ENCODE measurements at places on chromosomes 5 and 9. TPM values are rescaled to one million over a fixed set of nuclear protein-coding genes. Genes with fewer than 3 reads are reported as not detected.

TLR4 gene
- 0.05 TPM for total RNA-seq

SLC36A3 gene
- total RNA-seq: not detected

IGFBPL1 gene
- 36.7 TPM for total RNA-seq

QRFP gene
- total RNA-seq: not detected

PTTG1 gene
- 270 TPM for total RNA-seq

F2RL1 gene
- total RNA-seq: 38.9 TPM

BTNL3 gene
- total RNA-seq: not detected

TERT gene
- 40.4 TPM for total RNA-seq

CARTPT gene
- total RNA-seq: not detected

PLEKHG4B gene
- 51.4 TPM for total RNA-seq

SPATA31D4 gene
- total RNA-seq: not detected

TMEM215 gene
- 0.34 TPM for total RNA-seq

MLANA gene
- total RNA-seq: not detected

EEIG1 gene
- total RNA-seq: 66.4 TPM

ANKRD18B gene
- 11.0 TPM for total RNA-seq

TTC16 gene
- not detected for total RNA-seq

- no peaks in the 10 kb centered on the region for H3K27me3 ChIP-seq
- DNase-seq: no peak
- peaks cover 3% of the 10 kb centered on the region for H3K36me3 ChIP-seq
Observed at GRCh38 chr9:112360047-112360804, 19.7 kb upstream of the HSDL2 start.

DNA sequence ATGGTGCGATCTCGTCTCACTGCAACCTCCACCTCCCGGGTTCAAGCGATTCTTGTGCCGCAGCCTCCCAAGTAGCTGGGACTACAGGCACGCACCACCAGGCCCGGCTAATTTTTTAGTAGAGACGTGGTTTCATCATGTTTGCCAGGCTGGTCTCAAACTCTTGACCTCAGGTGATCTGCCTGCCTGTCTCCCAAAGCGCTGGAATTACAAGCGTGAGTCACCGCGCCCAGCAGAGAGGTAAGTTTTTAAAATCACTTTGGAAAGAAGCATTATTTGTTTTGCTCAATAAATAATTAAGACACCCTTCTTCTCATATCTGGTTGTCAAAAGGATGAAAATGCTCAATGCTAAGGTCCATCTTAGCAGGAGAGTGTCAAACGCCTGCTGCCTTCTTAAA, 48.5 kb upstream of the STXBP1 start:
- peaks cover 39% of the 10 kb centered on the region for H3K4me1 ChIP-seq
- no peaks in the 10 kb centered on the region for H3K27me3 ChIP-seq
- H3K27ac ChIP-seq: no peak overlapping the region

DNA sequence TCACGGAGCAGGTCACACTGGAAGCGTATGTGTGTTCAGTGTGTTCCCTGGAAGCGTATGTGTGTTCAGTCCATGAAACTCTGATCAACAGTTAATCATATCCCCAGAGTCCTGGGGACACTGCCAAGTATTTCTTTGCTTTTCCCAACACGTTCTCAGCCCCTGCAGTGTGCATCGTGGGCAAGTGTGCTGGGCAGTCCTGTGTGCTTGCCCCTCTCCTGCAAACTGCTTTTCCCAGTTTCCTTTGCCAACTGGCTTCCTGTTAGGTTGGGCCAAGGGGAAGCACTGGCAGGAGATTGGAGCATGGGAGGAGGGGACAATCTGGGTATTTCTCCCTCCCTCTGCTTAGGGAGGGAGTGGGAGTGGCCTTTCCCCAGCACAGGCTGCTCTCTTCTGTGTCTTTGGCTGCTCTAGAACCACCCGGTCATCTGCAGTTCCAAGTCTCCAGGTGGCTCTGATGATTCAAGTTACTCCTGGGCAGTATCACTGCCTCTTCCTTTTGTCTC, 36.8 kb upstream of the NEK6 start:
- no peaks in the 10 kb centered on the region for H3K4me1 ChIP-seq
- no peak for DNase-seq
- H3K27me3 ChIP-seq: no peaks in the 10 kb centered on the region

DNA sequence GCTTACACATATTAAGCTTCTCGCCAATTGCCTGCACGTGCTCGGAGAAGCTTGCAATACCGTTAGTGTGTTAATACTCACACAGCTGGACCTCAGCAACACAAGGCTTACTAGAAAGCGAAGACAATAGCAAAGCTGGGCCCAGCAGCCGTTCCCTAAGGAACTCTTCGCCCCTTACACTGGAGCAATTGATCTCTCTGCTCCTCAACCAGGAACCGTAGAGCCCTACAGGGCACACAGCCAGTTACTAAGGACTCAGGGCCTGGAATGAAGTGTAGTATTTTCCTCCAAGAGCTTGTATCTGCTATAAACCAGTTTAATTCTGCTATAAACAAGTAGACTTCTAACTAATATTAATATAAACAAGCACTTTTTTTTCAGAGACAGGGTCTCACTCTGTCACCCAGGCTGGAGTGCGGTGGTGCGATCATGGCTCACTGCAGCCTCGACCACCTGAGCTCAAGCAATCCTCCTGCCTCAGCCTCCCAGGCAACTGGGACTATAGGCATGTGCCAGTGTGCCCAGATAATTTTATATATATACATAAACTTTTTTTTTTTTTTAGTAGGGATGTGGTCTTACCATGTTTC, 67.0 kb upstream of the SIMC1 start:
- H3K4me1 ChIP-seq: peaks cover 21% of the 10 kb centered on the region
- no peak overlapping the region for H3K4me3 ChIP-seq
- peaks cover 75% of the 10 kb centered on the region for H3K27me3 ChIP-seq
- H3K27ac ChIP-seq: no peak overlapping the region
- no peak for DNase-seq

DNA sequence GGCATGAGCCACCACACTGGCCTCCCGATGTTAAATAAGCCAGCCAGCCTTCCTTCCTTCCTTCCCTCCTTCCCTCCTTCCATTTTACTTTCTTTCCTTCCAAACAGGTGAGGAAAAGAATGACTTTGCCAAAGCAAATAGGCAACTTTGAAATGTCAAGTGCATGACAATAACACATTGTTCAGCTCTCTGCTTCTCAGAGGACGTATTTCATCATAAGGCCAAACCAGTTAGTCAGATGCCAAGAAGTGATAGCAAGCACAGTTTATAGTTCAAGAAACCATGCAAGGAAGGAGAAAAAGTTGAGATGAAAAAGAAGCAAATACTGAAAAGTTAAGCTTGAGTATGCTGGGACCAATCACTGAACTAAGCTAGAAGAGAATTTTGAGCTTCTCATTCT, 29.5 kb downstream of the POU4F3 start:
- H3K4me3 ChIP-seq: no peak overlapping the region
- no peak for DNase-seq
- peaks cover 9% of the 10 kb centered on the region for H3K27me3 ChIP-seq
- no peaks in the 10 kb centered on the region for H3K36me3 ChIP-seq
- H3K27ac ChIP-seq: no peak overlapping the region
- H3K4me1 ChIP-seq: peaks cover 19% of the 10 kb centered on the region

- peaks cover 49% of the 10 kb centered on the region for H3K4me1 ChIP-seq
- no peak overlapping the region for H3K4me3 ChIP-seq
- H3K36me3 ChIP-seq: peaks cover 3% of the 10 kb centered on the region
- no peaks in the 10 kb centered on the region for H3K27me3 ChIP-seq
- peak overlapping the region; percentile 95 for H3K27ac ChIP-seq
- DNase-seq: peak; percentile 53
Observed at GRCh38 chr5:140402258-140403074, 833 bp downstream of the ANKHD1 start.

- H3K27me3 ChIP-seq: no peaks in the 10 kb centered on the region
- H3K4me3 ChIP-seq: no peak overlapping the region
- no peak for DNase-seq
- no peaks in the 10 kb centered on the region for H3K4me1 ChIP-seq
Observed at GRCh38 chr9:83569326-83569725, 31.1 kb upstream of the FRMD3 start.

- no peak overlapping the region for H3K27ac ChIP-seq
- H3K36me3 ChIP-seq: peaks cover 5% of the 10 kb centered on the region
- H3K4me1 ChIP-seq: no peaks in the 10 kb centered on the region
- no peak overlapping the region for H3K4me3 ChIP-seq
- DNase-seq: no peak
Observed at GRCh38 chr9:83574482-83574881, 36.3 kb upstream of the FRMD3 start.

GRCh38 chr5:100898504-100899346, 4.4 kb downstream of the ST8SIA4 start:
- no peak overlapping the region for H3K4me3 ChIP-seq
- H3K4me1 ChIP-seq: peaks cover 25% of the 10 kb centered on the region
- no peak for DNase-seq
- H3K36me3 ChIP-seq: no peaks in the 10 kb centered on the region

DNA sequence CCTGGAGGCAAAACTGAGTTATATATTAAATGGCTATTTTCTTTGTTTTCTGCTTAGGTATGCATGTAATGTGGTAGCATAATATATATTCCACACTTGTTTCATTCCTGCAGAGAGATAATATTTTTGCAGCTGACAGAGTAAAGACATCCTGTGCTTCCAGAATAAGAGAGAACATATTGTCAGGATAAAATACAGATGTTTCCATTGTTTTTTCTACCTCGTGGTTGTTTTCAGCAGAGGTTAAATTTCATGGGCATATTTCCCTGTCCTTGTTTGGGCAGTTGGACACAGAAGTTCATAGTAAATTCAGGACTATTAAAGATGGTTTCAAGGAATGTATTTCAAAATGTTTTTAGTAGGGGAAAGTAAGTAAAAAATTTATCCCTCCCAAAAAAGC, 47.6 kb upstream of the MEGF10 start:
- H3K27ac ChIP-seq: no peak overlapping the region
- H3K4me3 ChIP-seq: no peak overlapping the region
- H3K27me3 ChIP-seq: no peaks in the 10 kb centered on the region
- no peak for DNase-seq

DNA sequence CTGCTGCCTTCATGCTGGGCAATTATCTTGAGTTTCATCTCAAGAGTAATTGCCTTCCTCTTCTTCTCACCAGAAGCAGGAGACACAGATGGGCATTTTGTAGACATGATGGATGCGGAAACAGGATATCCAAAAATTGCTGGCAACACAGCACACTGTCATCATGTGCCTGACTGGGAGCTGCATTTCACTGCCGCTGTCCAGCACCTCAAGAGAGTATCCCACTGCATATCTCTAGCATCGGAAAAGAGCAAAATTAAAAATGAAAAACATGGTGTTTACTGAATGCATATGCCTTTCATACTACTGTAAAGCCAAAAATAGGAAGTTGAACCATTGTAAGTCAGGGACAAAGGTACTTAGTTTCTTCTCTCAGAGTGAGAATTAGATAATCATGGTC, 210.7 kb downstream of the MAN2A1 start:
- no peaks in the 10 kb centered on the region for H3K27me3 ChIP-seq
- DNase-seq: no peak
- no peak overlapping the region for H3K4me3 ChIP-seq
- H3K4me1 ChIP-seq: peaks cover 8% of the 10 kb centered on the region
- H3K27ac ChIP-seq: no peak overlapping the region

- H3K36me3 ChIP-seq: no peaks in the 10 kb centered on the region
- H3K4me3 ChIP-seq: peak overlapping the region; percentile 76
- peaks cover 66% of the 10 kb centered on the region for H3K4me1 ChIP-seq
- H3K27ac ChIP-seq: peak overlapping the region; percentile 15
Observed at GRCh38 chr5:88675168-88675707, 207.7 kb downstream of the MEF2C start.

- H3K27me3 ChIP-seq: no peaks in the 10 kb centered on the region
- no peak overlapping the region for H3K4me3 ChIP-seq
- H3K27ac ChIP-seq: no peak overlapping the region
- DNase-seq: peak; percentile 11
- no peaks in the 10 kb centered on the region for H3K36me3 ChIP-seq
Observed at GRCh38 chr9:26579056-26579455, 313.5 kb downstream of the CAAP1 start.

- H3K36me3 ChIP-seq: no peaks in the 10 kb centered on the region
- peaks cover 14% of the 10 kb centered on the region for H3K4me1 ChIP-seq
- H3K27me3 ChIP-seq: no peaks in the 10 kb centered on the region
Observed at GRCh38 chr9:133509179-133510083, 15.3 kb downstream of the MYMK start.

- peak overlapping the region; percentile 68 for H3K4me3 ChIP-seq
- H3K4me1 ChIP-seq: peaks cover 7% of the 10 kb centered on the region
- peaks cover 41% of the 10 kb centered on the region for H3K36me3 ChIP-seq
- H3K27ac ChIP-seq: no peak overlapping the region
Observed at GRCh38 chr9:131545786-131546335, 538 bp downstream of the PRRT1B start.

- H3K36me3 ChIP-seq: no peaks in the 10 kb centered on the region
- no peaks in the 10 kb centered on the region for H3K27me3 ChIP-seq
- no peak overlapping the region for H3K4me3 ChIP-seq
- H3K4me1 ChIP-seq: peaks cover 2% of the 10 kb centered on the region
Observed at GRCh38 chr5:59221769-59222168, 638.9 kb downstream of the RAB3C start.

DNA sequence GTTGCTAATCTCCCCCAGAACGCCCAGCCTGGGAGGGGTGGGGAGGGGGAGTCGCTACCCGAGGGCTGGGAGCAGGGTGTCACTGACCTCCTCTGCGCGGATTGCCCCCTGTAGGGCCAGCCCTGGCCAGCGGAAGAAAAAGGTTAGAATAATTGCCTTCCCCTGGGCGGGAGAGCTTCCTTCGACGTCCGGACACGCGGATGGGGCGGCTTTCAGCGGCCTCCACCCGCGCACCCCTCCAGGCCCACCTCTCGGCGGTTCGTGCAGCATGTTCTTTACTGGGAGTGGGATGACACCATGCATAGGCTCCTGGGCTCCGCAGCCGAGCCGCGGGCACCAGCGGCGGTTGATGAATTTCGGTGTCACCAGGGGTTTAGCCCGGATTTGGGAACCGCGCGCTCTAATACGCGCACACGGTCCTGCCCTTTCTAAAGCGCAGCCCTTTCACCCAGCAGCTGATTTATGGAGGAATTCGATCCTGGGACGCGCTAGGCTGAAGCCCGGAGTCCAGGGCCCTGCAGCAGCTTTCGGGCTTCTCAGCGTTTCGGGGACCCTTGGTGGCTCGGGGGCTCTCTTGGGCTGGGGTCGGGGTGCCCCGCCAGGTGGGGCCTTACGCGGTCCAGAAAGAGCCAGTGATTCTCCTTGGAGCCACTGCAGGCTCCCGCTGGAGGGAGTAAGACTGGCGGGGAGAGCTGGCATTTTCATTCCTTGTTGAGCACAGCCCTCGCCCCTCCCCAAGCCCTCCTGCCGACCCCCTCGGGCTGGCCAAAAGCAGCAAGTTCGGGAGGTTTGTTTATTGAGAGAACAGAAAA, 10.1 kb downstream of the LMX1B start:
- no peaks in the 10 kb centered on the region for H3K36me3 ChIP-seq
- H3K4me1 ChIP-seq: peaks cover 64% of the 10 kb centered on the region
- H3K27me3 ChIP-seq: peaks cover 100% of the 10 kb centered on the region
- DNase-seq: peak; percentile 47

- DNase-seq: no peak
- H3K36me3 ChIP-seq: no peaks in the 10 kb centered on the region
Observed at GRCh38 chr5:149782018-149782894, 52.1 kb downstream of the PPARGC1B start.

Data from WTC11 (cell line).